Activated CD4-positive, alpha-beta T cell treated with anti-CD3 and anti-CD28 coated beads, Interleukin-2, Interleukin-6, amounts not matched to agents 100 ng/mL and 50 ng/mL, durations not matched to agents 16 hours and 8 hours (primary cell): ENCODE measurements at places on chromosomes 4 and X.

- no peak for DNase-seq
These were observed 2.2 kb upstream of the SEPTIN11 start for GRCh38 chr4:76947369-76947768.

- DNase-seq, result no peak
These were observed 291.3 kb downstream of the GALNTL6 start for GRCh38 chr4:172104539-172104938.

- DNase-seq, result no peak
These were observed 77.0 kb upstream of the STX18 start for GRCh38 chr4:4618847-4619246.

DNA sequence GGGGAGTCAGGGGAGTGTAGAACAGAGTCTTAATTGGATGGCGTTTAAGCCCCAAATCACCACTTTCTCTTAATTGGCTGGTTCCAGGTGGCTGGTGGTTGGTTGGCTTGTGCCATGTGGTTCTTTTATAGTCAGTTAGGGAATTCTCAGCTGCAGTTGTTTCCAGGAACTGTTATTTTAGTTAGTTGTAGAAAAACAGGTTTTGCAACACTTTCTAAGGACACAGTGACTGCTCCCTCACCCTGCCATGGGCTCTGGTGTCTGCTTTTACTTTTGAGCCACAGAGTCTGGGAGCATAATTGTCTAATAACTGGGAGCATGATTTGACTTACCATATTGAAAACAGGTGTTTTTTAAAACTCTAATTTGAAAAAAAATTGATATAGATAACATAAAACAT, 75.8 kb upstream of the PCDH18 start:
- no peak for DNase-seq

- no peak for DNase-seq
These were observed 133.3 kb downstream of the DCK start for GRCh38 chr4:71126719-71127118.

- peak; percentile 33 for DNase-seq
These were observed 235.4 kb downstream of the MGST2 start for GRCh38 chr4:139900964-139901376.

- DNase-seq, result no peak
These were observed 26.5 kb downstream of the HS3ST1 start for GRCh38 chr4:11402192-11402591.

GRCh38 chrX:153765138-153766079, 1.4 kb downstream of the PLXNB3 start:
- no peak for DNase-seq

- peak; percentile 59 for DNase-seq
These were observed 122.8 kb downstream of the DIPK2B start for GRCh38 chrX:45077748-45078424.

- no peak for DNase-seq
These were observed 4.6 kb upstream of the IRAK1 start for GRCh38 chrX:154024271-154024670.

GRCh38 chr4:182547435-182547834, 304.2 kb downstream of the TENM3 start:
- peak; percentile 72 for DNase-seq

DNA sequence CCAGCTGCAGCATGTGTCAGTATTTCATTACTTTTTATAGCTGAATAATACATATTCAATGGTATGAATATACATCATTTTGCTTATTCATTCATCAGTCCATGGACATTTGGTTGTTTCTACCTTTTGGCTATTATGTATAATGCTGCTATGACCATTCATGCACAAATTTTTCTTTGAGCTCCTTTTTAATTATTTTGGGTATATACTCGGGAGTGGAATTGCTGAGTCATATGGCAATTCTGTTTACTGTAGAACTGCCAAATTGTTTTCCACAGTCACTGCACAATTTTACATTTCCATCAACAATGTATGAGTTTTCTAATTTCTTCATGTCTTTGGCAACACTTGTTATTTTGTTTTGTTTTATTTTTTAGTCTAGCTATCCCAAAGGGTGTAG, 405.9 kb upstream of the PITX2 start:
- DNase-seq, result no peak

- DNase-seq, result no peak
These were observed 770.4 kb upstream of the NDST4 start for GRCh38 chr4:115883847-115884246.

- no peak for DNase-seq
These were observed 5.7 kb downstream of the MXD4 start for GRCh38 chr4:2256156-2256731.

DNA sequence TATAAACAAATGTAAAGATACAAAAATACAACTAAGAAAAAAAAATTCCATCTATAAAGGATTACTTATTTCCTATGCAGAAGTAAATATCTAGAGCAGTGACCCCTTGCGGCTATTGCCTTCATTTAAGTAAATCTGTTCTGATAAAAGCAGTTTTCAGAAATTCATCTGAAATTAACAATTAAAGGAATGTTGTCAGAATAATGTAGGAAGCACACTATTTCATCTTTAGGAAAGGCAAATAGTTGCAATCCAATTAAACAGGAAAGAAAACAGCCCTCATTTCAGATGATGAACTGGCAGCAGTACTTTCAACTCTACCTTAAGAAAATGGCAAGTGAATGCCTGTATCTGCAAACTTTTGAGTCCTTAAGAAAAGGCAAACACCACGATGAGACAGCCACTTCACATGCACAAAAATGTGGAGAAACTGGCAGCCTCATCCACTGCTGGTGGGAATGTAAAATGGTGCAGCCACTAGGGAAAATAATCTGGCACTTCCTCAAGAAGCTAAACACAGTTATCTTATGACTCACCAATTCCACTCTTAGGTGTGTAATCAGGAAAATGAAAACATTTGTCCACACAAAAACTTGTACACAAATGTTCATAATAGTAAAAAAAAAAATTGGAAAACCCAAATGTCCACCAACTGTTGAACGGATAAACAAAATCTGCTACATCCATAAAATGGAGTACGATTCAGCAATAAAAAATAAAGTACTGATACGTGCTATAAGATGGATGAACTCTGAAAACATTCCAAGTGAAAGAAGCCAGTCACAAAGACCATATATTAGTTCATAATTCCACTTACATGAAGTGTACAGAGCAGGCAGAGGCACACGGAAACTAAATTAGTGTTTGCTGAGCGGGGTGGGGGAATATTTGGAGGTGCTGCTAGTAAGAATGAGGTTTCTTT, 2.0 kb upstream of the THAP9 start:
- peak; percentile 10 for DNase-seq

- no peak for DNase-seq
These were observed 394.2 kb downstream of the ARHGAP24 start for GRCh38 chr4:85869181-85869580.
